ENCODE measurements at places on chromosomes 6 and 20.

- no peak for DNase-seq
Measured at GRCh38 chr6:75145976-75146375, 59.9 kb downstream of the COL12A1 start.

- no peak for DNase-seq
Measured at GRCh38 chr6:130780122-130780521, 47.1 kb upstream of the SMLR1 start.

- DNase-seq, result no peak
Measured at GRCh38 chr6:107047807-107048206, 19.8 kb downstream of the MTRES1 start.

GRCh38 chr6:157706883-157707282, 116.2 kb upstream of the SNX9 start:
- no peak for DNase-seq

DNA sequence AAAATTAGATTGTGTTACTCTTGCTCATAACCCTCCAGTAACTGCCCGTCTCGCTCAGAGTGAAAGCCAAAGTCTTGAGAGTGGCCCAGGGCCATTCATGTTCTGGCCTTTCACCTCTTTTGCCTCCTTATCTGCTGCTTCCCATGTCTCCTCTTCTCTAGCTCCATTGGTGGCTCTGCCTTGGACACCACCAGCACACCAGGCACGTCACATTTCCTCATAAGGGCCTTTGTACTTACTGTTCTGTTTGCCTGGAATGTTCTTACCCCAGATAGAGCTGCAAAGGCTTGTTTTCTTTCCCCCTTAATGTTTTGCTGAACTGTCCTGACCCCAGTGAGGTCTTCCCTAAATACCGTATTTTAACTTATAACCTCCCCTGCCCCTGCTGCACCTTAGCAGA, 29.3 kb downstream of the MCM8 start:
- DNase-seq, result no peak

- no peak for DNase-seq
Measured at GRCh38 chr6:30601815-30602641, 15.0 kb downstream of the PPP1R10 start.

All from NCI-H2029 treated with DMSO at 0.1 percent for 48 hours (cell line).